Hematopoietic multipotent progenitor cell treated with erythropoietin and hydrocortisone succinate and interleukin-3 and kit ligand, for 17 days (in vitro differentiated cells): ENCODE measurements at places on chromosomes 1 and 21.

DNA sequence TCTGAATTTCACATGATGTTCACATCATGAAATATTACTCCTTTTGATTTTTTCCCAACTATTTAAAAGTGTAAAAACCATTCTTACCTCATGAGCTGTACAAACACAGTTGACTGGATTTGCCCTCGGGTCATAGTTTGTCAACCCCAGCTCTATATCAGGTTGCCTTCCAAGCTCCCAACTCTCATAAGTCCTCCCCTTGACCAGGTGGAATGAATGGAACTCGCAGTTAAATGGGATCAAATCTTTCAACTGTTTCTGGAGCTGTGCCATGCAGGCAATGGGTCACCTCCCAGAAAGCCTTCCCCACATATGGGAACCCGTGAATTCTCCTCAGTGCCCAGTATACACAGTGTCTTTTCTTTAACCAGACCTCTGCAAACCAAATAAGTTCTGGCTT lies 169.8 kb upstream of the FOXD3 start:
- DNase-seq: no peak

DNA sequence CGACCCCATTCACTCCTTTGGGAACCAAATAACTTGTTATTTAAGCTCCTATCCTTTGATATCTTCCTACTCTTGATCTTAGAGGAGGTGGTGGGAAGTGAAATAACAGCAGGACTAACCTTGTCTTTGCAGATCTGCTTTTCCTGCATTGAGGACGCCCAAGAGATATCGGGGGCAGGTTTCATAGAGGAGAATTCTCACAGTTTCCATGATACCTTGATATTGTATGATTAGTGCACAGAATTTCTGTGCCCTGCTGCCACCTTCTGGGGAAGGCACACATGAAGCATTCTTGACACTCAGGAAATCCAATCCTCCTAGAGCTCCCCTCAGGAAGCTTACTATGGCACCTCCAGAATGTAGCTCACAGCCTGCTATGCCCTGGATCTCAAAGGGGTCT lies 1.6 kb downstream of the CD1B start:
- DNase-seq: no peak

GRCh38 chr1:9728451-9729295 lies 77.1 kb downstream of the PIK3CD start:
- no peak for DNase-seq

GRCh38 chr21:14547834-14548513 lies 1.9 kb upstream of the SAMSN1 start:
- DNase-seq: no peak

GRCh38 chr1:77048615-77049005 lies 170.6 kb downstream of the PIGK start:
- DNase-seq: no peak

- peak; percentile 73 for DNase-seq
Observed at GRCh38 chr1:25204797-25205480, 27.4 kb downstream of the SYF2 start.

- DNase-seq: peak; percentile 16
Observed at GRCh38 chr1:109793486-109794318, 30.0 kb upstream of the EPS8L3 start.

DNA sequence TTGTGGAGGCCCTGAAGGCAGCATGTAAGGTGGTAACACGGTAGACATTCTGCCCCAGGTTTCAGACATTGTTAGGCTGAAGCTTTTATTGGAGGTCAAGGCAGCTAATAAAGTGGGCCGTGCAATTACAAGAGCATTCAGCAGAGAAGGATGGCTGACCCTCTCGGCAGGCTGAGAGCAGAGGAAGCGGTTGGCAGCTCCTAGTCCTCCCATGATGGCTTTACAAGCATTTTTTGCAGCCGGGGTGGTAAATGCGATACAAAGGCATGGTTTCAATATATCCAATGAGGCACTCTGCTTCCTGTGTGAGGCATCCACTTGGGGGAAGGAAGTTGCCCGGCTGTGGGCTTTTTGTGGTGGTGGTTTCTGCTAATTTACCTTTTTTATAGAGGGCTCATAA lies 14.6 kb downstream of the KIF26B start:
- no peak for DNase-seq

GRCh38 chr1:167879508-167879907 lies 34.4 kb downstream of the ADCY10 start:
- DNase-seq: no peak

GRCh38 chr21:46195595-46196195 lies 11.4 kb upstream of the SPATC1L start:
- DNase-seq: no peak

DNA sequence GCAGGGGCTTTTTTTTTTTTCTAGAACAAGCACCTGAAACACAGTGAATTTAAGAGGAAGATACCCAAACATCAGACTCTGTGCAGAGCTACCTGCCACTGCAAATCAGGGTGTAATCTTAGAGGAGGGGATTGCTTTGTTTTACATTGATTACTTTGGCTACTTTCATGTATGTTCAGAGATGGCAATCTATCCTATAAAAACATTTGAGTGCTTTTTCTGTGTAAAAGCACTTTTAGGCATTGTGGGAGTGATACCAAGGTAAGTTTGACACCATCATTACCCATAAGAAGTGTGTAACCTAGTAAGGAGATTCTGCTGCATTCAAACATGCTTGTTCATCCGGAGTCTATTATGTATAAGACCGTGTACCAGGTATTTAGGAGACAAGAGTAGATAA lies 50.1 kb downstream of the ZFYVE9 start:
- DNase-seq: no peak

DNA sequence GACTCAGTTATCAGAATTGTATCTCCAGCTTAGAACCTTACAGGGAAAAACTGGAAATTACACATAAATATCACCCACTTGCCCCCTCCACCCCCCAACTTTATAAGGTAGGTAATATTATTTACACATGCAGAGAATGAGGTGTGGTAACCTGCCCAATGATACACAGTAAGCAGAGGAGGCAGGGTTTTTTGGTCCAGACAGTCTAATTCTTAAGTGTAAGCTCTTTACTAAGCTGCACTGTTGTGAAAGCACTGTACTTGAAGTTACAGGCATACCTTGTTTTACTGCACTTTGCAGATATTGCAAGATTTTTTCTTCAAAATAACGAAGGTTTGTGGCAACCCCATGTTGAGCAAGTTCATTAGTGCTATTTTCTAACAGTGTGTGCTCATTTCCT lies 24.8 kb upstream of the MYOCOS start:
- DNase-seq: no peak

- no peak for DNase-seq
Observed at GRCh38 chr1:40924767-40925166, 54.7 kb upstream of the CTPS1 start.

- DNase-seq: no peak
Observed at GRCh38 chr1:24942789-24943188, 12.7 kb upstream of the RUNX3 start.

- DNase-seq: no peak
Observed at GRCh38 chr21:35410123-35410522, 361.0 kb upstream of the RUNX1 start.

GRCh38 chr1:110630839-110631663 lies 24.9 kb upstream of the KCNA2 start:
- peak; percentile 63 for DNase-seq

DNA sequence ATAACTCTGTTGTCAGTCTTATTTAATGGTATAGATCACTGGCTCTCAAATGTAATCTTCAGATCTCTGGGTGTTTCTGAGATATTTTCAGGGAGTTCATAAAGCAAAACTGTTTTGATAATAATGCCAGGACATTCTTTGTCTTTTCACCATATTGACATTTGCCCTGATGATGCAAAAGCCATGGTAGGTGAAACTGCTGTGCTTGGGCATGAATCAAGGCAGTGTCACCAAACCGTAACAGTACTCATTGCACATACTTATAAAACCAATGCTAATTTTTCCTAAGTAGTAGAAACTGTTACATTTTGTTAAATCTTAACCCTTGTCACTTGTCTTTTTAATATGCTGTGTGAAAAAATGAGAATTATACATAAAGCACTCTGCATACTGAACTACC lies 76.0 kb downstream of the RPS6KC1 start:
- no peak for DNase-seq

GRCh38 chr1:37096523-37096922 lies 62.2 kb upstream of the GRIK3 start:
- DNase-seq: no peak

DNA sequence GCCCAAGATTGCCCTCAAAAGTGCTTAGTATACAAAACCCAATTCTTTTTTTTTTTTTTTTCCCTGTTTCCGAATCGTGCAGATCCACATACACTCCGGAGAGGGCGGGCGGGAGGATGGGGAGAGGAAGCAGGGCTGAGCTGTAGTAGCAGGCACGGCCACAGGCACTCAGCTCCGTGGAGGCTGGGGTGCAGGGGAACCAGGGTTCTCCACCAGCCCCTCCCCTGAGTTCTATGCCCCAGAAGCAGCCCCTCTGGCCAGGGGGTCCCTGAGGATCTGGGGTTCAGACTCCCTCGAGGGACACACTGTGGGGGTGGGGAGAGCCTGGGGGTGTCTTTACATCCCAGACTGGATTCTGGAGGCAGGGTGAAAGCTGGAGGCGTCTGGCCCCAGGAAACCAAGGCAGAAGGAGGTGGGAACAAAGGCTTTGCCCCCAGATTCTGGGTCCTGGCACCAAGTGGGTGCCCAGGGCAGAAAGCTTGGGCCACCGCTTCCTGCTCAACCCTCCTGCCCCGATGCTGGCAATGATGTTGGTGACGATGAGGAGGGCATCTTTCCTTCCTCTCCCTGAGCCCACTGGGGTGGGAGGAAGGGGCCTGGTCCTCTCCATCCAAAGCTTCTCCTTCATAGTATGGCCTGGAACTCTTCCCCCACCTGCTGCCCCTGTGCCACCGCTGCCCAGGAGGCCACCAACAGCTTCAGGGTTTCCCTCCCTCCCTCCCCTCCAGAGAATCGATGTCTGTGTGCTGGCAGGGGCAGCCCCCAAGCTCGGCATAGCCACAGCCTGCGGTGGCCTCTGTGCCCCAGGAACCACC lies 106.4 kb upstream of the TARDBP start:
- no peak for DNase-seq

- DNase-seq: no peak
Observed at GRCh38 chr1:226688056-226688748, 50.9 kb downstream of the ITPKB start.

DNA sequence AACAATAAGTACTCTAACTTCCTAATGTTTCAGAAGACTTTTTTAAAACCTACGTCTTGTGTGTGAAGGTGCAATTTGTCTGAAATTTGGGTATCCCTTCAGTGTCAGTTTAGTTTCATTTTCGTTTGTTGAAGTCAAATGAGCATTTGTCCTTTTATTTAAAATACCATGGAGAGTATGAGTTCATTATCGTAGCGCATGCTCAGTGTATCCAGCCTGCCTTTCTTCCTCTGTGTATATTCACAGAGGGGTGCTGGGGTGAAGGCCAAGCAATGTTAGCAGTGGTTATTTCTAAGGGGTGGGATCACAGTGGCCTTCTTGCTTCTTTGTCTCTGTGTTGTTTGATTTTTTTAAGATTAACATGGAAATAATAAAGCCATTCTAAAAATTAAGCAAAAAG lies 43.2 kb downstream of the CNN3 start:
- DNase-seq: no peak

DNA sequence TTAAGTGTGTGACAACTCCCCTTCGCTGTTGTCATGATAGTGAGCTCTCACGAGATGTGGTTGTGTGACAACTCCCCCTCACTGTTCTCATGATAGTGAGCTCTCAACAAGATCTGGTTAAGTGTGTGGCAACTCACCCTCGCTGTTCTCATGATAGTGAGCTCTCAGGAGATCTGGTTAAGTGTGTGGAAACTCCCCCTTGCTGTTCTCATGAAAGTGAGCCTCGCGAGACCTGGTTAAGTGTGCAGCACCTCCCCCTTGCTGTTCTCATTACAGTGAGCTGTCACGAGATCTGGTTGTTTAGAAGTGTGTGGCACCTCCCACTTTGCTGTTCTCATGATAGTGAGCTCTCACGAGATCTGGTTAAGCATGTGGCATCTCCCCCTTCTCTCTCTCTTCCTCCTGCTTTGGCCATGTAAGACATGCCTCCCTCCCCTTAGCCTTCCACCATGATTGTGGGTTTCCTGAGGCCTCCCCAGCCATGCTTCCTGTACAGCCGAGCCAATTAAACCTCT lies 25.1 kb upstream of the LSS start:
- peak; percentile 61 for DNase-seq

DNA sequence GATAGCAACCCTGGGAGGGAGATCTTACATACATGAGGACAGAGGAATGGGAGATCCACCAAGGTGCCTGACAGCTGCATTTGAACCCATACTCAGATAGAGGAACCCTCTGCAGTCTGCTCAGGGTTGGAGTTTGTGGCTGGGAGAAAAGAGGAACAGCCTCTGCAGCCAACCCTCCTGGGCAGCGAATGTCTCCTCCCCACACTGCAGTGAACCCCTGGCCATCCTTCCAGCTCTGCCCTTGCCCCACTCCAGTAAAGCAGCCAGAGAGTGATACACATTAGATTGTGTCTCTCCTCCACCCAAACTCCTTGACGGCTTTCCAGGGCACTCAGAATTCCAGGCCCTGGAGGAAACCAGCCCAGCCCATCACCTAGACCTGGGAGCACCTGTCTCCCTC lies 137.7 kb downstream of the RUNX1 start:
- no peak for DNase-seq

GRCh38 chr21:14989359-14989758 lies 75.4 kb downstream of the NRIP1 start:
- no peak for DNase-seq

- no peak for DNase-seq
Observed at GRCh38 chr21:42188663-42189062, 30.3 kb upstream of the ABCG1 start.

- no peak for DNase-seq
Observed at GRCh38 chr1:13829152-13829769, 129.3 kb downstream of the PRDM2 start.

DNA sequence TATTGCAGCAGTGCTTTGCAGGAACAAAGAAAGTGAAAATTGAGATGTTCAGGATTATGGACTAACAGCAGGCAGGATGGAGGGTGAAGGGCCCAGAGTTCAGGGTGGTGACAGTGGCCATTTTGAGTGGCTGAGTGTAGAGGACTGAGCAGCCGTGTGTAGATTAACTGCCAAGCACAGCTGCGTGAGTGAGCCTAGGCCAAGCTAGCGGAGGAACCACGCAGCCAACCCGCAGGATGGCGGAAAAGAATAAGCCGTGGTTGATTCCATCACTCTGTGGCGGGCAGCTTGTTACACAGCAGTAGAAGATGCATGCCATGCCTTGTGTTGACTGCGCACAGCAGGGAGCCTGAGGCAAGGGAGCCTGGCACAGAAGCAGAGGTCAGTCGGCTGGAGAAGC lies 102.5 kb upstream of the KIF26B start:
- DNase-seq: no peak
